ENCODE measurements at places on chromosomes 6 and 20. TPM values are rescaled to one million over a fixed set of nuclear protein-coding genes. Genes with fewer than 3 reads are reported as not detected.

DNA sequence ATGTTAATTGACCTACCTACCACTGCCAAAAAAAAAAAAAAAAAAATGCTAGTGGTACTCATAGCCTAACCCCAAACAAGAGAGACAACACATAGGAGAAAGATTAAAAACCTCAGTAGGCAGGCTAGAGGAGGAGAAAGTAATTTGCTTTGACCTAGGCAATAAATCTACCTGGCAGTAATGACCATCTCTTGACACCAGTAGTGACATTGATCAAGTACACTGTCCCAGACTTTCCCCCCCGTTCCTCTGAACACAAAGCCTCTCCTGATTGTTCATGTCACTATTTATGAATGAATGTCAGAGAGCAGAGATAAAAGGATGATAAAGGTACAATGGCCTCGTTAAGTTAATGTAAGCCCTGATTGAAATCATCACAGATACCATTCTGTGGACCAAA lies 746.8 kb downstream of the CBLN4 start:
- DNase-seq = no peak

SOBP gene
- 2.1 TPM for total RNA-seq

DNA sequence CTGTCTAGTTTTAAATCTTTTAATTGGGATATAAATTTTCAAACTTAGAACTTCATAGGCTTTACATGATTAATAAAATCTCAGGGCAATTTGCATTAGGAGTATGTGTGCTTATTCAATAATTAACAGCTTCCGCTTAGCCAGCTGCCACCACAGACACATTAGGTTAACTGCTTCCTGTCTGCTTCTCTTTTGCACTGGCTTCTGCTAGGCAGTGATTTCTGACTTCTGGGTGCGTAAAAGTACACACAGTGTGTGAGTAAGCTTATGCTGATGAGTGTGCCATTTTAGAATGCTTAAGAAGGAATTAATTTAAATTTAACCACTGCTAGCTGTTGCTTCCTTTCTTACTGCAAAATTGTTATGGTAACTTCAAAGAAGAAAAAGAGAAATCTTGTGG lies 73.9 kb downstream of the F13A1 start:
- peak; percentile 68 for DNase-seq

- DNase-seq = no peak
These were observed 11.5 kb upstream of the NFATC2 start for GRCh38 chr20:51553897-51554486.

DNA sequence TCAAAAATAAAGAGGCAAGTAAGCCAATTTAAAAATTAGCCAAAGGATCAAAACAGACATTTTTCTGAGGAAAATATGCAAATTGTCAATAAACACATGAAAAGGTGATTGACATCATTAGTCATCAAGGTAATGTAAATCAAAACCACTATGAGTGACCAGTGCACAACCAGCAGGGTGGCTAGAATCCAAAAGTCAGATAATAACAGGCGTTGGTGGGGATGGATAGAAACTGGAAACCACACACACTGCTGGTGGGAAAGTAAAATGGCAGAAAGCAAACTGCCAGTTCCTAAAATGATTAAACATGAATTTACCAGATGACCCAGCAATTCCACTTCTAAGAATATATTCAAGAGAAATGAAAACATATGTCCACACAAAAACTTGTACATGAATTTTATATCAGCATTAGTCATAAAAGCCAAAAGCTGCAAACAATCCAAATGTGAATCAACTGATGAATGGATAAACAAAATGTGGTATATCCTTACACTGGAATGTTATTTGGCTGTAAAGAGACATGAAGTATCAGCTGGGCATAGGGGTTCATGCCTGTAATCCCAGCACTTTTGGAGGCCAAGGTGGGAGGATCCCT lies 74.8 kb upstream of the MBOAT1 start:
- DNase-seq = peak; percentile 18

- DNase-seq = peak; percentile 68
These were observed 184.4 kb downstream of the GJA10 start for GRCh38 chr6:90078513-90079289.

DNA sequence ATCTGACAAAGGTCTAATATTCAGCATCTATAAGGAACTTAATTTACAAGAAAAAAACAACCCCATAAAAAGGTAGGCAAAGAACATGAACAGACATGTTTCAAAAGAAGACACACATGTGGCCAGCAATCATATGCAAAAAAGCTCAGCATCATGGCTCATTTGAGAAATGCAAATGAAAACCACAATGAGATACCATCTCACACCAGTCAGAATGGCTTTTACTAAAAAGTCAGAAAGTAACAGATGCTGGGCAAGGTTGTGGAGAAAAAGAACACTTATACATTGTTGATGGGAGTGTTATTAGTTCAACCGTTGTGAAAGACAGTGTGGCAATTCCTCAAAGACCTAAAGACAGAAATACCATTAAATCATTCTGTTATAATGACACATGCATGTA lies 289.9 kb upstream of the MMS22L start:
- no peak for DNase-seq

DEFB132 gene
- not detected for total RNA-seq

DNA sequence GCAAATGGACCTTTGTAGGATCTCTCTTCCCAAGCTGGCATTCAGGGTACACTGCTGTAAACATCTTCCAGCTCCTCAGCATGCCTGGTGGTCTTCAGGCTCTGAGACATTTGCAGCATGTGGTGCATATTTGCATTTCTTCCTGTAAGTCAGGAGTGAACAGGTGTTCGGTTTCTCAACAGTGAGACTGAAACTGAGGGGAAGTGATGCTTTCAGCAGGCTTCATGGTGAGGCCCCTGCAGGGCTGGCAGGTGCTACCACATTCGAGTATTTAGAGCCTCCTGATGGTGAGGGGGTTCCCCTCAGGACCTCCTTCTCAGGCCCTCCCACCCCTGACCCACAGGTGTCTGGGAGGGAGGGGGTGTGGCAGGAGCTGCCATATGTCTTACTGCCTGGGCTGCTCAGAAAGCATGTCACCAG lies 15.1 kb downstream of the MYBL2 start:
- no peak for DNase-seq

DNA sequence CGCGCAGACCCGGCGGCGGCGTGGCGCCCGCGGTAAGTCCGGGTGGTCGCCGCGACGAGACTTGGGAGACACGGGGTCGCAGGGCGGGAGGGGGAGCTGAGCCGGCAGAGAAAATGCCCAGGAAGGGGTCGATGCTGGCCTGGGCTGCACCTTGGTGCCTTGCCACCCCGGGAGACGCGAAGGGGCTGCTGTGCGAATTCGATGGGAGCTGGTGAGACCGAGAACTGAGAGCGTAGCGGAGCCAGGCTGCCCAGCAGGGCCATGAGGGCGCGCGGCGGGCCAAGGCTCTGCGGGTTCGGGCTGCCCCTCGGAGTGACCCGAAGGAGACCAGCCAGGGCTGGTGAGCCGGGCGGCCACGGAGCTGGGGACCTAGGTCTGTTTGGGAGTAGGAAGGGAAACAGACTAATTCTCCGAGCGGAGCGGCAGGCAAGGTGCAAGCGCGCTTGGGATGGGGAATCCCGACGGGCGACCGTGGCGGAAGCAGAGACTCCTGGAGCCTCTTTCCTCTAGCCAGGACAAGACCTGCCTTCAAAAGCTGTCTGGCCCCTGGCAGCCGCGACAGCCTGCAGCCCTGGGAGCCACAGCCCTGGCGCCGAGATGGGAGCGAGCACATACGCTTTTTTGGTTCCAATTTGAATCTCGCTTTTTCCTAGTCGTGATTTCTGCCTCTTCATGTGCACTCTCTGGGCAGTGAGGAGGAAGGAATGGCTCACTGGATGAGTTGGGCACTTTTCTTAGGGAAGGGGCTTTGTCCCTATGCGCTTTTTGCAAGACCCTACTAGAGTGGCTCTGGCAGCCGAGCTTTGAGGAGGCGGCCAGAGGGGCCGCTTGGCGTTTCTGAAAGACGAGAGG lies 691 bp downstream of the SYNDIG1 start:
- DNase-seq = no peak

DEF6 gene
- total RNA-seq = 23.6 TPM

DNA sequence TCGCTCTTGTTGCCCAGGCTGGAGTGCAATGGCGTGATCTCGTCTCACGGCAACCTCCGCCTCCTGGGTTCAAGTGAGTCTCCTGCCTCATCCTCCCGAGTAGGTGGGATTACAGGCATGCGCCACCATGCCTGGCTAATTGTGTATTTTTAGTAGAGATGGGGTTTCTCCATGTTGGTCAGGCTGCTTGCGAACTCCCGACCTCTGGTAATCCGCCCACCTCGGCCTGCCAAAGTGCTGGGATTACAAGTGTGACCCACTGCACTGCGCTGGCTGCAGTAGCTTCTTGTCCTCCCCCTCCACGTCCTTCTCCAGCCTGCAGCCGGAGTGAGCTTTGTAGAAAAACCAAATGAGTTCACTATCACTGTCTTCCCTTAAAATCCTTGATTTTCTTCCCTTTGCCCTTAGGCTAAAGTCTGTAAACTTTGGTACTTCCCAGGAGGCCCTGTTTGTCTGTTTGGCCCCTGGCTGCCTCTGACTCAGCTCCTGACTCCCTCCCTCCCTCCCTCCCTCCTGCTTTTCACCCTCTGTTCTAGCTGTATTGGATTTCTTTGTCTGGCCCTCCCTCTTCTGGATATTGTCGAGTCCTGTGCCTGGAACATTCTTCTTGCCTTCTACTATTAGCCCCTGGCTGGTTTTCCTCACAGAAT lies 12.9 kb downstream of the PARD6B start:
- peak; percentile 90 for DNase-seq

DNA sequence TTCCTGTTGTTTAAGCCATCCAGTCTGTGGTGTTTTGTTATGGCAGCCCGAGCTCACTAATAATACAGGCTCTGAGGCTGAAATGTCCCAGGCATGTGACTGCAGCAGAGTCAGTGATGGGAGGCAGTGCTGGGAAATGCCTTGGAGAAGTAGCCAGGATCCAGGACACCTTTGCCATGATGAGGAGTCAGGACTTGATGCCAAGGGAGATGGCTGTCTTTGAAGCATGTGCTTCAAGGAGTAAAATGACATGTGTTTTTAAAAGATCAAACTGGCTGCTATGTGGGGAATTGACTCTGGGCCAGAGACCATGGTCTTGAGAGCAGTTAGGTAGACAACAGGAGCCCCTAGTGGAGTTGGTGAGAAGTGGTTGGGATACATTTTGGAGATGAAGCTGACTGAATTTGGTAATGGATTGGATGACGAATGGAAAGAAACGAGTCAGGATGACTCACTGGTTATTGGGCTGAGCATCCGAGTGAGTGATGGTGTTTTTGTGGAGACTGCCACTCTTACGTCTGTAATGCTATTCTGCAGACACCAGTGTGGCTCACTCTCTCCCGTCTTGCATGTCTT lies 322.2 kb downstream of the PLCB1 start:
- DNase-seq = peak; percentile 78

C6orf52 gene
- total RNA-seq = 2.7 TPM

GRCh38 chr20:18853946-18854646 lies 40.5 kb downstream of the SCP2D1 start:
- no peak for DNase-seq

- no peak for DNase-seq
These were observed 225.3 kb downstream of the TPBG start for GRCh38 chr6:82588859-82589412.

DNA sequence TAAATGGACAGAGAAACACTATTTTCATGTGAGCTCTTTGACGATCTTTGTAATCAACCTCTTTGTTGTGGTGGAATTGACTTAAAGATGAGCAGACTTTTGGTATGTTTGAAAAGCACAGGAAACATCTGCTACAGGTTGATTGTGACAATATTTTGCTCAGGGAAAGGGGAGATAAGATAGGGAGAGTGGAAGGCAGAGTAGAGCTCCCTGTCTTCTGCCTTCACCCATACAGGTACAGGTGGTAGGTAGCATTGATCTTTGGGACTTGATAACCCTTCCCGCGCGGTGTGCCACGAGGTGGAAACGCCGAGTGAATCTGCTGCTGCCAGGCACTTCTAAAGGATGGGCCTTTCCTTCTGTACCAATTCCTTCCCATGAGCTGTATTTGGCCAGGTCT lies 183.6 kb downstream of the UTRN start:
- DNase-seq = no peak

DNA sequence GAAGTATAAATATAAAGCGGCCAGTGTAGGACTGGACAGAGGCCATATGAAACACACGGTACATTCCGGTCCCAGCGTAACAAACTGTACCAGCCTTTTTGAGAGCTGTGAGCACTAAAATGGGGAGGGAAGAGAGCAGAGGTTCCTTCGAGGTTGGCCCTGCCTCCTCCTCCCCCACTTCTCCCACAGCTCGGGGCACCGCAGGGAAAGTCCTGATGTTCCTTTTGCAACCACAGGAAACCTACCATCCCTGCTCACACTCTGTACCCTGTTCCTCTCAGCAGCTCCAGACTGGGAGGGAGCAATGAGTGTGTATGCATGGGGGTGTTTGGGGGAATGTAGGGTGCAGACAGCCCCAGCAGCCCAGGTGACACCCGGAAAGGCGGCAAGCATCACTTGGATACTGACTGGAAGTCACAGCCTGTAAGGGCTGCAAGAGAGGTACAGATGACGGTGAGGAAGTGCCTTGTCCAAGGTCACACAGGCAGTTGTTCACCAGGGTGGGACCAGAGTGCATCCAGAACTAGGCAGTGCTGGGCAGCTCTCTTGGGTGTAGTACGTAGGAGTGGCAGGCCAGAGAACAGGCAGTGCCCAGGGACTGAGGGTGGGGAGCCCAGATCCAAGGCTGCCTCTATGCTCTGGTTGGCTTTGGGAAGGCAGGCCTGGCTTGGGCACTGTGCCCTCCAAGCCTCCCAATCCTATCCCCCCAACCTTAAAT lies 11.0 kb upstream of the ARMC12 start:
- DNase-seq = no peak

- no peak for DNase-seq
These were observed 851 bp downstream of the MAVS start for GRCh38 chr20:3847429-3847940.

- no peak for DNase-seq
These were observed 49.2 kb downstream of the RPP21 start for GRCh38 chr6:30394139-30394538.

MRPS18B gene
- total RNA-seq = 93.5 TPM

GRCh38 chr6:19153270-19153980 lies 683.7 kb upstream of the ID4 start:
- peak; percentile 13 for DNase-seq

OPRL1 gene
- 0.51 TPM for total RNA-seq

PCSK2 gene
- total RNA-seq = 0.06 TPM

DNA sequence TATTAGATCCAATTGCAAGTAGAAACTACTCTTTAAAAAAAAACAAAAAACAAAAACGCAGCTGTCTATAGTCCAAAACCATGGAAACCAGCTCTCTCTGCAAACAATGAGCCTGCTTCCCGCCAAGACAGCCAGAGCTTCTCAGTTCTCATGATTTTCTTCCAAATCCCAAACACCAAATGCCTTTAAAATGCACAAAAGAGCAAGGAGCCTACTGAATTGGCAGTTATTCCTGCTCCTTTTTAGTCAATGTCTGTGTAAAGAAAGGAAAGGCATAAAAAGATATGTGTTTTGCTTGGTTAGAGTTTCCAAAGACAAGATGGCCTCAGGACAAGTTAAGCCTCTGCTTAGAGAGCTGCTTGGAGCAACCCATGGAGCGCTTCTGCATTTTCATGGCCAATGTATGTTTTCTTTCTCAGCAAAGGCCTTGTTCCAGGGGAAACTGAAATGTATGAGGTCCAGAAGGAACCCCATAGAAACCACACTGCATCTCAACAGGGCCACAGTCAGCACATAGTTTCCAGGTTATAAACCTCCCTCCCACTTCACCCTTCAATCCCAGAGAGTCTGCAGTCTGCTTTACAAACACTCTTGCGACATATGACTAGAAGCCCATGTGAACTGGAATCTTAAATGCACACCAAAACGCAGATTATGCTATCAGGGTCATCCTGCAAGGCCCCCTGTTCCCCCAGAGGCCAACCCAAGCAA lies 209.3 kb upstream of the TAB2 start:
- no peak for DNase-seq

PKIB gene
- total RNA-seq = 23.7 TPM
